ENCODE measurements at places on chromosomes 5 and 9.

DNA sequence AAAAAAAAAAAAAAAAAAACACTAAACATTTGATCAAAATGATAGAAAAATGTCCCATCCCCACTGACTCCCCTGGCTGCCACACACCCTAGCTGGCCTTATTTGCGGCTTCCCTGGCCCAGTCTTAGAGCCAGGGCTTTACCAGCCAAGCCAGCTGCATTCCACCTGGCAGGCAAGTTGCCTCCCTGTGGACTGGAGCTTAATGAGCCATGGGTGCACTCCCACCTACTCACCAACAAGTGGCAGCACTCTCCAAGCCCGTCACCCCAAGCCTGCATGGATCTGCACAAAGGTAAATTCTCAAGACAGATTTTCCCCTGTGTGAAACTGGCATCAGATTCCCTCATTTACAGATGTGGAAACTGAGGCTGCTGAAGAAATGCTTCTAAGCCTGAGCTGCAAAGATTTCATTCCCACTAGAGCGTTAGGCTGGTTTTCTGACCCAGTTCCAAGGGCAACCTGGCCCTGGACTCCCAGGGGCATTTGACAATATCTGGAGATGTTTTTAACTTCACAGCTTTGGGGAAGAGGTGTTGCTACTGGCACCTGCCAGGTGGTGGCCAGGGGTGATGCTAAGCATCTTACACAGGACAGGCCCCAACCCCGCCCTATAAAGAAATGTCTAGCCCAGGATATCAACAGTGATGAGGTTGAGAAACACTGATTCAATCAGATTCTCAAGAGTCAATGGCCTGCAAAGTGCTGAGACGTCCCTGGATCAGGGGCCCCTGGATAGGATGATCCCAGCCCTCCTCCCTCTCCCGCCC is 21.9 kb upstream of the VDAC1 start:
- DNase-seq: peak; percentile 63

GRCh38 chr9:19050637-19051591 is 1.7 kb downstream of the RRAGA start:
- DNase-seq: no peak

- no peak for DNase-seq
Measured at GRCh38 chr5:66727630-66728029, 131.4 kb downstream of the MAST4 start.

GRCh38 chr5:74953937-74954720 is 87.9 kb upstream of the FAM169A start:
- DNase-seq: peak; percentile 49

- no peak for DNase-seq
Measured at GRCh38 chr5:1545805-1546355, 22.1 kb upstream of the LPCAT1 start.

GRCh38 chr9:38641985-38642864 is 21.8 kb upstream of the ANKRD18A start:
- peak; percentile 13 for DNase-seq

- DNase-seq: no peak
Measured at GRCh38 chr9:96020792-96021550, 145.5 kb downstream of the ERCC6L2 start.

- peak; percentile 55 for DNase-seq
Measured at GRCh38 chr9:128249908-128250838, 25.6 kb downstream of the GOLGA2 start.

GRCh38 chr5:52173133-52173532 is 614.6 kb upstream of the ITGA1 start:
- DNase-seq: no peak

- peak; percentile 99 for DNase-seq
Measured at GRCh38 chr5:33788922-33789566, 102.7 kb downstream of the ADAMTS12 start.

DNA sequence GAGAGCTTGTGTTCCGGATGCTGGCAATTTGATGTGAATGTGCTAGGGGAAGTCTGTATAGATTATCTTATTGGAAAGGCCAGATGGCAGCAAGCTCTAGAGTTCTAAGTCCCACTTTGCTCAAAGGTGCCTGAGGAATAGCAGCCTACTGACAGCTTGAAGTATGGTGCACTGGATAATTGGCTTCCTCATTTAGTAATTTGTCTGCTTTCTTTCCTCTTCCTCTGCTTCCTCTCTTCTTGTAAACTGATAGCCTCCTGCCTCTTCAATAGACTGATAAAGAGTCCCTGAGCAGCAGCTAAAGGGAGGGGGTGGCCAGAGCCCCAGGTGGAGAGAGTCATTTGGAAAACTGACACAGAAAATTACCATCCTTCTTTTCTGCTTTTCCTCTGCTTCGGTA is 177.3 kb downstream of the FGF1 start:
- DNase-seq: no peak

DNA sequence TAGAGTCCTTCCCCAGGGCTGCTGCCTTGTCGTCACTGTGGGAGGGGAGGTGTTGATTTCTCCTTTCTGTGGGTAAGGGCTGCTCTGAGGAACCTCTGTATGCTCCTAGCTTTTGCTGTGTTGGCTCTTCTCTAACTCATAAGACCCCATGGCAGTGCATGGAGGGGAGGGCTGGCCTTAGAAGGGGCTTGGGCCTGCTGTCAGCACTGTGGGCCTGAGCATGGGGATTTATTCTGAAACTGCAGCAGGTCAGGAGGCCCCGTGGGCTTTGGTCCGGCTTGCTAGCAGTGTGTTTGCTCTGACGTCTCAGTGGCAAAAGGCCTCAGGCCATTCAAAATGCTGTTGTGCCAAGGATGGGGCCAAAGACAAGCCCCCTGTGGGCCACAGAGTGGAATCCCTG is 6.8 kb downstream of the FGF18 start:
- DNase-seq: no peak

DNA sequence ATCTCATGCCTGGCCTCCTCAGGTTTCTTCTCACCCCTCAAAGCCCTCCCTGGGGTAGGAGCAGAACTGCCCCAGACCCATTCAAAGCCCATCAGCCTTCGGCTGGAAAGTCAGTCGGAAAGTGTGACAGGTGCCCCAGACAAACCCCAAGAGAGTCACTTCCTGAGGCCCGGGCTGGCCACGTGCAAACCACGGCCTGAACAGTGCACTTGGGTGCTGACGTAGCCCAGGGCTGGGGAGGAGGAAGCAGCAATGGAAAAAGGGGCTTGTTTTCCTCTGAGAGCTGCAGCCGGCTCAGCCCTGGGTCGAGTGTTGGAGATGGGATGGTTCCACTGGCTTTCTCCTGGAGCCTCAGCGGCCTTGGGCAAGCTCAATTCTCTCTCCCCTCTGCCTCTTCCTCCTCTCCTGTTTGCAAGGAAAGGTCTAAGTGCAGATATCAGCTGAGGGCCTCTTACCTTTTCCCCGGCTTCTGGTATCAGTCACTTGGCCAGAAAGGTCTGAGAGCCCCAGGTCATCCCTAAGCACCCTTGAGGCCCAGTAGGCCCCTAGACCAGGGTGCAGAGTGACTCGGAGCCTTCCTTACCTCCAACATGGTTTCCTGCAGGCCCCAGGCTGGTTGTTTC is 5.9 kb upstream of the EGR1 start:
- no peak for DNase-seq

DNA sequence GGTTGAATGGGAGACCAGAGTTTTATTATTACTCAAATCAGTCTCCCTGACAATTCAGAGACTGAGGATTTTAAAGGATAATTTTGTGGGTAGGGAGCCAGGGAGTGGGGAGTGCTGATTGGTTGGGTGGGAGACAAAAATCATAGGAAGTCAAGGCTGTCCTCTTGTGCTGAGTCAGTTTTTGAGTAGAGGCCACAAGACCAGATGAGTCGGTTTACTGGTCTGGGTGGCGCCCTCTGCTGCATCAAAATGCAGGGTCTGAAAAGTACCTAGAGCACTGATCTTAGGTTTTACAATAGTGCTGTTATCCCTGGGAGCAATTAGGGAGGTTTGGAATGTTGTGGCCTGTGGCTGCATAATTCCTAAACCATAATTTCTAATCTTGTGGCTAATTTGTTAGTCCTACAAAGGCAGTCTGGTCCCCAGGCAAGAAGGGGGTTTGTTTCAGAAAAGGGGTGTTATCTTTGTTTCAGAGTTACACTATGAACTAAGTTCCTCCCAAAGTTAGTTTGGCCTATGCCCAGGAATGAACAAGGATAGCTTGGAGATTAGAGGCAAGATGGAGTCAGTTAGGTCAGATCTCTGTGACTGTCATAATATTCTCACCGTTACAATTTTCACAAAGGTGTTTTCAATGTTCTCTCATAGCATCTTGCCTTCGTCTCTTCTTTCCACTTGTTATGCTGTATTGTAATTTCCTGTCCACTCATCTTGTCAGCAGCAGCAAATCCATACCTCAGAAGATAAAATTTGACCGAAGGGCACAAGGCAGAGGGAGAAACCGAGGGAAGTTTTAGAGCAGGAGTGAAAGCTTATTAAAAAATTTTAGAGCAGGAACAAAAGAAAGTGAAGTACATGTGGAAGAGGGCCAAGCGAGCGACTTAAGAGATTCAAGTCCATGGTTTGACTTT is 59.2 kb upstream of the CLINT1 start:
- DNase-seq: peak; percentile 91

- DNase-seq: no peak
Measured at GRCh38 chr5:1101961-1102713, 9.7 kb downstream of the SLC12A7 start.

- DNase-seq: no peak
Measured at GRCh38 chr9:638152-638551, 203.3 kb upstream of the DMRT1 start.

DNA sequence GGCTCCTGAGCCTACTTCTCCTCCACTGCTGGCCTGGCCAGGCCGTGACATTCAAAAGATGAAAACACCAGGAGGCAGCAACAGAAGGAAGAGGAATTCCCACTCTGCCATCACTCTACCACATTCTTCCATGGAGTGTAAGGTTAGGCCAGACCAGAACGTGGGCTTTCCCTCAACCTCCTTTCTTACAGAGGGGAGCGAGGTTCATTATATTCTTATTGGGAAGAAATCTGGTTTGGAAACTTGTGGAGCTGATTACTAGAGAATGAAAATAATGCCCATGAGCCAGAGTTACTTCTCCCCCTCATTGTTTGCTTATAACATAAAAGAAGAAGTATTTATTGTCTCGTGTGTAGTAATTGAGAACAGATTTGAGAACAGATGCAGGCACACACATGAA is 136.3 kb upstream of the BASP1 start:
- DNase-seq: peak; percentile 88

Data from AG10803 (cell line).